Stimulated activated CD4-positive, alpha-beta T cell treated with anti-CD3 and anti-CD28 coated beads, Interleukin-4, amount 100 ng/mL, for 4 hours (primary cell): ENCODE measurements at places on chromosomes 2 and 18.

- no peak for DNase-seq
These were observed 174.3 kb downstream of the LDLRAD4 start for GRCh38 chr18:13392899-13393298.

DNA sequence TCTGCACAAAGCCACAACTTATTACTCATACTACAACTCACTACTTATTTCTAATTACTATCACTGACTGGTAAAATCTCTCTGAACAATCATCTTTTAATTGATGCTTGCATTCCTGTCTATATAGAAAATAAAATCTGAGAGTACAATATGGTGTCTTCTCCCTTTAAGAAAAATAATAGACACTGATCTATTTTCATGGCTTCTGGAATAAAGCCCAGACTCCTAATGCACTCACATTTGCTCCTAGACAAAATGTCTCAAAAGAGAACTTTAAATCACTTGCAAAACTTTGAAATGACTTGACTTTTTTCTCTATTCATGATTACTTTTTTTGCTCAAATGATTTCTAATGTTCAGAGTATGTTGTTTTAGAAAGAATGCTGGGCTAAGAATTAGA is 28.7 kb downstream of the ESCO1 start:
- no peak for DNase-seq

DNA sequence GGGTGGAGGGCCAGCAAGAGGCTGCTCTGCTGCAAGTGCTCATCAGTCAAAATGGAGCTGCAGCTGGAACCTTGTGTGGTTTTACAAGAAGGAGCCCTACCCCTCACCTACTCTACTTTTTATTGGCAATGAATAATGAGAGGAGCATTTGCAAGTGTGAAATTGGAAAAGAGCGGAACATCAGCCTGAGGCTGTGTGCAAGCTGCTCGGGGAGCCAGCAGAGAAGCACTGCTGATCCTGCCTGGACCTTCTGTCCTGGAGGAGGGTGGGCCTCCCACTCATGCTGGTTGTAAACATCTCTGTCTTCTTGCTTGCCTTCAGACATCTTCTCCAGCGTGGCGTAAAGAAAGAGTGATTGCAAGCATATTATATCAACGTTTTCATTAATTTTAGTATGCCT is 256.2 kb downstream of the DLGAP1 start:
- DNase-seq: no peak

GRCh38 chr2:45895241-45895861 is 243.9 kb downstream of the PRKCE start:
- no peak for DNase-seq

DNA sequence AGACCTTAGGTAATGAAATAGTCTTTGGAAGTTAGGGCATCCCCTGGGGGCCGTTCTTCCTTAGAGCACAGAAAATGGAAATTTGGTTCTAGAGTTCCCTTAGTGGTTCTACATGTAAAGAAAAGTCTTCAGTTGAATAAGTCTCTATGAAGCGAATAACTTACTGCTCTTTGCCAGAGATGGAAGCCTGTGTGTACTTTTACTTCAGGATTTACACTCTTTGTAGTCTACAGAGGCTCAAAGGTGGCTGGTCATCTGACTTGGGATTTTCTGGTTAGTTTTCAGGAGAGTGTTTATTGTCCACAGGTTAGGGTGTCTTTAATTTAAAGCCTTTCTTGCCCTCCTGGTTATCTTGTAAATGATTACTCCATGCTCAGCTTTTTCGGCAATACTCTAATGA is 210.6 kb downstream of the ZNF521 start:
- no peak for DNase-seq
